Forelimb muscle (tissue), 1 donor: ENCODE measurements at places on chromosomes 7 and 10.

GRCh38 chr7:23971031-23971430, 261.0 kb downstream of the STK31 start:
- DNase-seq = no peak

GRCh38 chr7:7848246-7848645, 120.3 kb upstream of the GLCCI1 start:
- DNase-seq = no peak

GRCh38 chr10:132684164-132684891, 101.6 kb downstream of the NKX6-2 start:
- no peak for DNase-seq

DNA sequence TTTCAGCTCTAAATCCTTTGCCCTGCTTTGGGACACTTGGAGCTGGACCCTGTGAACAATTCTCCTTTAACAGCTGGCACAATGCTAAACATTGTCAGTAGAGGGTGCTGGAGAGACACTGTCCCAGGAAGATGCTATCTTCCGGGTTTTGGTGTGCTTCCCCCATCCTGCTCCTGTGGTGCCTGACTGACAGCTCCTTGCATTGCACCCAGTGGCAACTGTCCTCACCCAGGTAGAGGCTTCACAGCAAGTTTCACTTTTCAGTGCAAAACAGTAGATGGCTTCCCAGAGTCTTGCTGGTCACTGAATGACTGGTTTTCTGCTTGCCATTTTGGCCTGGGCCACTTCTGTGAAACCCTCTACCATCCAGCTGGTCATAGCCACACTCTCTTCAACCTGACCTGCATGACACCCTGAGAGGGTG, 77.3 kb downstream of the CDC14C start:
- no peak for DNase-seq
